ENCODE measurements at places on chromosomes 1 and 21.

GRCh38 chr1:31663622-31664452 is 19.2 kb upstream of the PEF1 start:
- DNase-seq, result no peak

GRCh38 chr1:236392182-236392581 is 1.9 kb upstream of the EDARADD start:
- DNase-seq, result no peak

- no peak for DNase-seq
Observed at GRCh38 chr1:199855580-199855979, 171.9 kb upstream of the NR5A2 start.

DNA sequence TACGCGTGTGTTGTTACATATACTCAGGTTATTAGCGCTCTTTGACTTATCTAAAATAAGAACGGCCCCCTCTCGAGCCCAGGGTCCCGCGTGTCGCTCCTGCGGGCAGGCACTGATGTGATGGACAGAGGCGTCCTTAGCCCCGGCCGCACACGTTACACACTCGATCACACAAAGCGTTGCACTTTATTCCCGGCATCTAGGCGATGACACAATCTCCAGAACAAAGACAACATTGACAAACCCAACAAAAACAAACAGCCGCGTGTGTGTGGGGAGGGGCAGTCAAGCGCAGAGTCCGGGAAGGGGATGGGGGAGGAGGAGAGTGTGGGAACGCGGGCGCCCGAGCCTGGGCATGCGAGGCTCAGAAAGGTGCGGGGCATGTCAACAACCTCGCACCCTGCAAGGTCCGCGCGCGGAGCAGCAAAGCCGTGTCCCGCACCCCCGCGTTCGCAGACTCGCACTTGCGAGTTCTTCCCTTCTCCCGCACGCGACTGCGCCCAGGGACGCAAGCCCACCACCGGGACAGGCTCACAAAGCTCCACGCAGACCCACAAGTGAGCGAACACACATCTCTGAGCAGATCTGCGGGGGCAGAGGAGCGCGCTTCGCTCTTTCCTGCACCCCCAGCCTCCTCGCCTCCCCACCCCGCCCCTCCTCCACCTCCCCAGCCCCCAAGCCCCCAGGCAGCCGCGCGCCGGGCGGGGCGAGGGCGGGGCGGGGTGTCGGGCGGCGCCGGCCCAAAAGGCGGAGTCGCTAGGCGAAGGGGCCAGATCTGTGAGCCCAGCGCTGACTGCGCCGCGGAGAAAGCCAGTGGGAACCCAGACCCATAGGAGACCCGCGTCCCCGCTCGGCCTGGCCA is at the start of gene EFNA1:
TSS of gene EFNA1 (plus strand) at position 772 of the 862 bp plus-strand sequence. CDS start 102 bp downstream, outside the sequence.
- DNase-seq, result no peak

- DNase-seq, result peak; percentile 29
Observed at GRCh38 chr1:183242556-183242955, 56.5 kb downstream of the LAMC2 start.

DNA sequence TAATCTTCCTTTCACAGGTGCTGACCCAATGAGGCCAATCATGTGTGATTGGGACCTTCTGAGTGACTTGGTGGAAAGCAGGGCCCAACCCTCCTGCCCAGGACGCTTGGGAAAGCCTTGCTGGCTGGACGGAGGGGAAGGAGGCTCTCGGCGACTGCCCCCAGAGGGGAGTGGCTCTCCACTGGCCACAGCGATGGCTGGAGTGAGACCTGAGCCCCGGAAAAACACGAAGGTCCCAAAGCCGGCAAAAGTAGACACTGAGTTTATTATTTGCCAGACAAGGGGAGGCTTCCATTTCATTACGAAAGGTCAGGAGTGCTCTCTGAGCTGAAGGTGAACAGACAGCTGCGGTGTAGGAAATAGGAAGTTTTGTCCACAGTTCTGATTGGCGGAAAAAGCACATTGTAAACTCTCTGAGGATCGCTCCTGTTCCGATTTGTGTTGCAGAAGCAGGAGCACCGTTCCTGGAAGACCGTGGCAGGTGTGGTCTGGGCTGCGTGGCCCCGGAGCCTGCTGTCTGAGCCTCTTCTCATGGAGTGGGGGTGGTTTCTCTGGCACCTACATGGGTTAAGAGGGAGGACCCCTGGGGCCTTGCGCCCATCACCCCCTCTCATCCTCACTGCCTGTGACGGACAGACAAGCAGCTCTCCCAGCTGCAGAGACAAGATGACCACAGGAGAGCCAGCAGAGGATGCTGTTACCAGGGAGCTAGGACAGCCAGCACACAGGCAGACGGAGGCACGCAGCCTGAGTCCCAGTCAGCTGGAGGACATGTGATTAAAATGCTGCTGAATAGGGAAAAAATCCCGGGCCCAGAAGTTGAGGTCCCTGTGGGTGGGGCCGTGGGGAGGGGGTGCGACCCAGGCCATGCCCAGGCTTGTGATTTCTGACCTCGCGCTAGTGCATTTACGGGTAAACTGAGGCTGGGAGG is 41.5 kb downstream of the KRTAP10-1 start:
- no peak for DNase-seq

- no peak for DNase-seq
Observed at GRCh38 chr1:204409836-204410687, 1.6 kb downstream of the PPP1R15B start.

Data from AG09319 (cell line).